A673 (cell line): ENCODE measurements at places on chromosomes 6 and 20.

- no peaks in the 10 kb centered on the region for H3K27me3 ChIP-seq
- H3K4me3 ChIP-seq: no peak overlapping the region
- no peaks in the 10 kb centered on the region for H3K36me3 ChIP-seq
- H3K4me1 ChIP-seq: no peaks in the 10 kb centered on the region
Observed at GRCh38 chr6:99195986-99196655, 153.4 kb downstream of the FAXC start.

DNA sequence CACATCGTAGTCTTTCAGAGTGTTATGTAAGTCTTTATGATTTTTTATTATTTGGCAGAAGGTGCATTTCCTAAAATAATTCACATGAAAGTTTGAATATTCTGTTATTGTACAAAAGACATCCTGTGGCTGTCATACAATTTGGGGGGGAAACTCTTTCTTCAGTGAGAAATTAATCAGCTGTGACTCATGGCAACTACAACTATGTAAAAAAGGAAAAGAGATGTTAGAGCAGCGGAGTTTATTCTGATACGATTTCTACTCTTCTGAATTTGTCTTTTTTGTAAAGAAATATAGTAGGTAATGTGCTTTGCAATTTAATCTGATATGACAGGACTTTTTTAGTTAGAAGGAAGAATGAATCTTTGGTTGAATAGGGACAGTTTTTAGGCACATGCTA lies 14.2 kb downstream of the COL19A1 start:
- H3K27me3 ChIP-seq: no peaks in the 10 kb centered on the region
- no peak overlapping the region for H3K4me3 ChIP-seq
- H3K27ac ChIP-seq: no peak overlapping the region
- H3K4me1 ChIP-seq: no peaks in the 10 kb centered on the region
- DNase-seq: no peak
- no peaks in the 10 kb centered on the region for H3K36me3 ChIP-seq

DNA sequence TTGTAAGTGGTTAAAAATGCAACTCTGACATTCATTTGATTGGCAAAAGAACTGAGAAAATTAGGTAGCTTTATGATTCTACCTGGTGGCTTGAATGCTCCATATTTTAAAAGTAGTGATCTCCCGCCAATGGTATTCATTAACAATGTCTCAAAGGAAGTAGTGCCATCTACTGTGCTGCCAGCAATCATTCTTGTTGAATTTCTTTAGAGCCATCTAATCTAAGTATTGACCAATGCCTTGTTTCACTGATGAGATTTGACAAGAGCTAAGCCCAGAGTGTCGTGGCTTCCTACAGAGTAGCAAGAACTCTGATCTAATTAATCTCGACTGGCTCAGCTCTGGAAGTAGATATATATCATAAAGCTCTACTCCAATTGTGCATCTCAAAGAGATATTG lies 696.7 kb downstream of the C6orf118 start:
- H3K4me3 ChIP-seq: no peak overlapping the region
- no peak for DNase-seq
- no peaks in the 10 kb centered on the region for H3K36me3 ChIP-seq

DNA sequence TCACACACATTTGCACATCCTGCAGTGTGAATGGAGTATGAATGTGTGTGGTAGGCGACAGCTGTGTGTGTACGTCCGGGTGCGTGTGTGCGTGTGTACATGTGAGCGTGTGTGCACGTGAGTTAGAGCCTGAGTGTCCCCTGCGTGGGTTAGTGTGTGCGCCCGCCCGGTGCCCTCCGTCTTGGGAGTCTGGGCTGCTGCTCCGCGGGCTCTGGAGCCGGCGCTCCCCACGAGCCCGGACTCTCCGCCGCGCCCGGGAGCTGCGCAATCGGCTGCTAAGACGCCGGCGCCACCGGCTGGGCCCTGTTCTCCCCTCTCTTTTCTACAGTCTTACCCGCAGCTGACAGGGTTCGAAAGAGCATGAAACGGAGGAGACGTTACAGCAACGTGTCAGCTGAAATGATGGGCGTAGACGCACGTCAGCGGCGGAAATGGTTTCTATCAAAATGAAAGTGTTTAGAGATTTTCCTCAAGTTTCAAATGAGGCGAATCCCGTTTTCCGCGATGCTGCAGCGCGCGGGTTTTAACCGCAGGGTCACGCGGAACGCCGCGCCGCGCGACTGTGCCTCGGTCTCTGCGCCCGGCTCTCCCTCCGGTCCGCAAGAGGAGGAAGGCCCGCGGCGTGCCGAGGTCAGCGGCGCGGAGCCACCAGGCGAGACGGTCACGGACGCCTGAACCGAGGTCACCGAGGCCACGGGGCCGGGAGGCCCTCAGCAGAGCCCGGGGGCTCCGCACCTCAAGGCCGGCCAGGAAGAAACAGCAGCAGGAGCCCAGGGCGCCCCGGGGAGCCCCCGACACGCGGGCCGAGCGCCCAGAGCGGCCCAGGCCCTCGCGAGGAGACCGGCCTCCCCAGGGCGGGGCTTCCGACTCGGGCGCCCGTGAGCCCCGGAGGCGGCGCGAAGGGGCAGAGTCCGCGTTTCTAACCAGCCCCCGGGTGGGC lies 95.3 kb upstream of the BHLHE23 start:
- no peaks in the 10 kb centered on the region for H3K4me1 ChIP-seq
- H3K4me3 ChIP-seq: peak overlapping the region; percentile 54
- DNase-seq: peak; percentile 66
- H3K27ac ChIP-seq: no peak overlapping the region
- H3K27me3 ChIP-seq: peaks cover 41% of the 10 kb centered on the region
